ENCODE measurements at places on chromosomes 6 and 20. TPM values are rescaled to one million over a fixed set of nuclear protein-coding genes. Genes with fewer than 3 reads are reported as not detected.

DNA sequence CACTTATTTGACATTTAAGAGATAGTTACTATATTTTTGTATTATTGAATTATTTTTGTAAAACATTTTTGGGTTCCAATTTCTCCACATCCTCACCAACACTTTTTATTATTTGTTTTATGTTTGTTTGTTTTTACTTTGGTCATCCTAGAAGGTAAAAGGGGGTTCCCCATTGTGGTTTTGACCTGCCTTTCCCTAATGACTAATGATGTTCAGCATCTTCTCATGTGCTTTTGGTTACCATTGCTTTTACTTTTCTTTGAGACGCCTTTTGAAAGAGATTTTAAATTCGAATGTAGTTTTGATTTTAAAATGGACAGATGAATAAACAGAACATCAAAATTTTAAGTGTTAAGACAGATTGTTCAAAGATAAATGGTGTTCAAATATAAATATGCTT, 46.9 kb downstream of the AK9 start:
- no peak for DNase-seq

GRCh38 chr6:23659125-23659524, 466.9 kb upstream of the NRSN1 start:
- no peak for DNase-seq

DNA sequence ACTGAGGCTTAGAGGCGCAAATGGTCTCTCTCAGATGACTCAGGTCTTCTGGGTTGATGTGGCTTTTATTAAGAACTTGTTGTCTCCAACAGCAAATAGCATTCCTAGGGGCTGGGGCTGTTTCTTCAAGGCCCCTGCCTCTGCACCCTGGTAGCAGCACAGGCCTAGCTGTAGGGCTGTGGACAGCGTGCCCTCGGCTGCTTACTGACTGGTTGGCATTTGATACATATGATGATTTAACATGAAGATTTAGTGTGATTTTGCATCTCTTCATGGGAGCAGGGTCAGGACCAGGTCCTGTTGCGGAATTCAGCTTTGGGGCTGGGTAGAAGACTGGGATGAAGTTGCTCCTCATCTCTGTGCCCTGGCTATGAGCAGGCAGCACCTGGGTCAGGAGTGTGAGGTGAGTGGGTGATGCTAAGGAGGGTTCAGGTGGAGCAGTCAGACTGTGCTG, 24.3 kb upstream of the IER3 start:
- no peak for DNase-seq

GRCh38 chr20:25230166-25230831, 17.6 kb upstream of the PYGB start:
- peak; percentile 37 for DNase-seq

- DNase-seq: no peak
Measured at GRCh38 chr6:144978208-144978607, 693.1 kb downstream of the UTRN start.

MCCD1 gene
- not detected for total RNA-seq

ARFGEF3 gene
- total RNA-seq: 1.1 TPM
